Keratinocyte (primary cell): ENCODE measurements at places on chromosomes 1 and 21. TPM values are rescaled to one million over a fixed set of nuclear protein-coding genes. Genes with fewer than 3 reads are reported as not detected.

SIK1 gene
- 24.6 to 49.6 TPM (median 25.5 TPM) in 3 replicates for polyA plus RNA-seq

SLC2A5 gene
- polyA plus RNA-seq: 0.16 to 1.1 TPM (median 0.77 TPM) in 3 replicates

ZFP69B gene
- 1.1 to 1.9 TPM (median 1.7 TPM) in 3 replicates for polyA plus RNA-seq

VSIG8 gene
- 0.48 to 1.5 TPM (median 0.56 TPM) in 3 replicates for polyA plus RNA-seq

EBNA1BP2 gene
- 53.2 to 140 TPM (median 122 TPM) in 3 replicates for polyA plus RNA-seq

EPHX1 gene
- polyA plus RNA-seq: 4.7 to 12.1 TPM (median 6.4 TPM) in 3 replicates

KCNE2 gene
- polyA plus RNA-seq: not detected in 3 replicates

SZRD1 gene
- 68.7 to 106 TPM (median 74.1 TPM) in 3 replicates for polyA plus RNA-seq

PCP4 gene
- not detected in 3 replicates for polyA plus RNA-seq

MYCL gene
- 5.1 to 7.7 TPM (median 5.4 TPM) in 3 replicates for polyA plus RNA-seq

CELSR2 gene
- 7.3 to 13.7 TPM (median 12.6 TPM) in 3 replicates for polyA plus RNA-seq

GUCA2B gene
- polyA plus RNA-seq: not detected in 3 replicates

DENND2D gene
- polyA plus RNA-seq: 5.3 to 8.9 TPM (median 7.8 TPM) in 3 replicates

FMO4 gene
- polyA plus RNA-seq: 2.9 to 6.2 TPM (median 4.7 TPM) in 3 replicates

SLC9C2 gene
- not detected in 3 replicates for polyA plus RNA-seq

MLLT11 gene
- 8.8 to 16.4 TPM (median 10.8 TPM) in 3 replicates for polyA plus RNA-seq

ROR1 gene
- 9.2 to 10.4 TPM (median 9.4 TPM) in 3 replicates for polyA plus RNA-seq

CCDC190 gene
- 0.07 to 0.09 TPM in 2 of 3 replicates, not detected in the other for polyA plus RNA-seq

KANK4 gene
- 0.92 to 8.5 TPM (median 2.1 TPM) in 3 replicates for polyA plus RNA-seq

CRNN gene
- polyA plus RNA-seq: 0.04 to 0.05 TPM (median 0.05 TPM) in 3 replicates

FAM167B gene
- 0.06 to 0.07 TPM in 2 of 3 replicates, not detected in the other for polyA plus RNA-seq

SCNM1 gene
- polyA plus RNA-seq: 11.0 to 34.4 TPM (median 26.2 TPM) in 3 replicates

OLIG2 gene
- not detected in 3 replicates for polyA plus RNA-seq

FTCD gene
- 0.08 TPM in 1 of 3 replicates, not detected in the others for polyA plus RNA-seq

RXFP4 gene
- not detected in 3 replicates for polyA plus RNA-seq

QSOX1 gene
- 57.6 to 87.5 TPM (median 59.0 TPM) in 3 replicates for polyA plus RNA-seq

SPATA45 gene
- not detected in 3 replicates for polyA plus RNA-seq
